ENCODE measurements at places on chromosomes 7 and 10. TPM values are rescaled to one million over a fixed set of nuclear protein-coding genes. Genes with fewer than 3 reads are reported as not detected.

The SLC26A3 gene
- total RNA-seq: not detected

- no peak for DNase-seq
These were observed 94.6 kb upstream of the FAM180A start for GRCh38 chr7:135843214-135843613.

DNA sequence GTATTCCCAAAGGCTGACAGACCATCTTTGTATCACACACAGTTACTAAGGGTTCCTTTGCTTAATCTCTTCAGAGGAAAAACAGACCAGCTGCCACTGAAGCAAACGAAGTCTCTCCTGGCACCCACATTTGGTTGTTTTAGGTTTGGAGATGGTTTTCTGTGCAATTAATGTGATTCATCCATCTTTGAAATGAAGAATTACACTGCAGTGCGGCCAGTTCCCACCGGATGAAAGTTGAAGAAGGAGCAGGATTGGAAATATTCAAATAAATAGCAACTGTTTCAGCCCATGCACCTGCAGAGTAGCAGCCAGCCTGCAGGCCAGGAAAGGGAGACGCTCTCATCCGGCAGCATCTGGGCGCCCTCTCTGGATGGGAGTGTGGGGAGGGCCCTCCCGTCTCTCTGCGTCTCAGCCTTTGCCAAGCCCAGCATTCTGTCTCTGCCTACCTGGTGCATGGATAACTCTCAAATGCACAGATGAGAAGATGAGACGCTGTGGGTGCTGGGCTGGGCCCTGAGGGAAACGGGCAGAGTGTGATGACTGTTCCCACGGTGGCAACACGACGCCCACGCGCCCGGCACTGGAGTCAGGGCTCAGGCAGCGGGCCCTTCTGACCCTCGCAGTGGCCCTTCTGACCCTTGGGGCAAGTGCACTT is 214.0 kb downstream of the PTPRN2 start:
- no peak for DNase-seq

DNA sequence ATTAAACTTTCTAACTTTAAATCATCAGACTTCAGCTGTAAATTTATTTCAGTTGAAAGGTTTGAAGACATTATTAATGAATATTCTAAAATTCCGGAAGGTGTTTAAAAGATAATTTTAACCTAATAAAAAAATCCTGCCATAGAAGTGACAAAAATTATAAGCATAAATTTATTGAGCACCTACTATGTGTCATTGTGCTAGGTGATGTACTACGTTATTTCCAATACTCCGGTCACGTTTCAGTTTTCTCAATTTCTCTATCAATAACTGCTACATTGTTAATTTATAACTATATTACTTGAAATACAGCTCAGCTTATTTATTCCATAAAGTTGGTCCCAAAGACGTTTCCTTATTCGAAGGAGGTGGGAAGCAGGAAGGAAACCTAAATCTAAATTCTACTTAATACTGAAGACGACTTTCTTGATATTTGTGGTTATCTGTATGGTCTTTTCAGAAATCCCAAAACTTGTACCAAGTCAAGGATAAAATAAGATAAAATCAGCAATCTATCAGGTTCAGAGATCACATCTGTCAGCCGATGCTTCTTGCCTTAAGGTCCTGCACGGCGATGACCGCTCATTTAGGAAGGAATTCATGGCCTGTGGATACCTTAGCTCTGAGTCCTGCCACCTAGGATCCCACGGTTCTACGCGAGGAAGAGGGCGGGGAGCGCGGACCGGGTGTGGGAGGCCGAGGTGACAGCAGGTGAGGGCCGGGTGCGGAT is 1.2 kb upstream of the ZEB1 start:
- DNase-seq: no peak

DNA sequence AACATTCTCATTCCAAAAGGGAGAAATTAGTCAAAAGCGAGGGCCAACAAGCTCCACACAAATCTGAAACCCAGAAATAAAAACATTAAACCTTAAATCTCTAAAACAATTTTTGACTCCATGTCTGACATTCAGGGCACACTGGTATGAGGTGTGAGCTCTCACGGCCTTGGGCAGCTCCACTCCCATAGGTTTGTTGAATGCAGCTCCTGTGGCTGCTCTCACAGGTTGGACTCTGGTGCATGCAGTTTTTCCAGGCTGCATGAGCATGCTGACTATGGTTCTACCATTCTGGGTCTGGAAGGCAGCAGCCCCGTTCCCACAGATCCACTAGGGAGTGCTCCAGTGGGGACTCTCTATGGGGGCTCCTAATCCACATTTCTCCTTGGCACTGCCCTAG is 887.1 kb upstream of the GHITM start:
- DNase-seq: no peak
